Psoas muscle (tissue), 8 donors: ENCODE measurements at places on chromosomes 7 and 10. TPM values are rescaled to one million over a fixed set of nuclear protein-coding genes. Genes with fewer than 3 reads are reported as not detected.

Gene SFXN3
- 5.0 TPM for total RNA-seq

Gene RET
- 0.63 TPM for total RNA-seq

Gene TMEM243
- 2.6 TPM for total RNA-seq

Gene SORBS1
- 306 TPM for total RNA-seq

Gene CBLL1
- total RNA-seq = 29.1 TPM

Gene PAPOLB
- 0.11 TPM for total RNA-seq

Gene MYH16
- total RNA-seq = not detected

Gene PODXL
- total RNA-seq = 20.4 TPM

Gene CCL26
- total RNA-seq = not detected

Gene CRPPA
- total RNA-seq = 3.4 TPM

Gene ANKRD61
- total RNA-seq = 0.77 TPM

Gene ANXA7
- total RNA-seq = 185 TPM

Gene CPN1
- not detected for total RNA-seq

Gene VWDE
- total RNA-seq = not detected

Gene ANLN
- 0.41 TPM for total RNA-seq

Gene HBP1
- 69.5 TPM for total RNA-seq

Gene TRIM50
- total RNA-seq = 0.32 TPM

Gene CHAT
- not detected for total RNA-seq

Gene SPDYE11
- not detected for total RNA-seq

Gene MBL2
- not detected for total RNA-seq

Gene PTTG1IP2
- not detected for total RNA-seq

Gene WDFY4
- total RNA-seq = 0.96 TPM
